ENCODE measurements at places on chromosomes 5 and 9.

GRCh38 chr5:38451074-38451725, 105.2 kb downstream of the LIFR start:
- DNase-seq = no peak

GRCh38 chr5:150219142-150219541, 29.3 kb downstream of the SLC6A7 start:
- DNase-seq = no peak

GRCh38 chr5:174649391-174649790, 75.0 kb upstream of the MSX2 start:
- no peak for DNase-seq

GRCh38 chr9:113504725-113505590, 41.4 kb downstream of the RGS3 start:
- DNase-seq = no peak

DNA sequence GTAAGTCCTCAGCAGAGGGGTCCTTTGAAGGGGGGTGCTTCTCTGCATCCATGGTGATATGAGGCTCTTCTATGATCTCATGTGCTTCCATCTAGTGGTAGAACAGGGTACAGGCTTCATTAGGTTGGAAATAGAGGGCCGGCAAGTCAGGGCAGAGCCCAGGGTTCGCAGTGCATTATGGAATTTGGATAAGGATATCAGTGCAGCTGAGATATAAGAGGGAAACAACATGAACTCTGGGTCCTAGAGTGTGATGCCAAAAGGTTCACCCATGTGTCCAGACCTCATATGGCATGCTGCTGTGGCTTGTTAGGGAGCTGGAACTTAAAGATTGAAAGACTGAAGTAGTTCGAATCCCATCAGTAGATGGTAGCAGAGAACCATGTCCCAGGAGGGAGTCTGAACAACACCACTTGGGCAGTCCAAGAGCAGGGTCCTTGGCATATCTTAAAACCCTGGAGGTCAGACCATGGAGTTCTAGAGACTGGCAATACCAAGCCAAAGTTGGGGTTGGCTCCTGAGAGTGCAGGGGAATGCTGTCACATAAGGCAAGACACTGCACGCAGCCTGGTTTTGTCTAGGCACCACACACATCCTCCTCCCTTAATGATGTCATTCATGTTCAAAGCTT, 2.3 kb downstream of the FAM221B start:
- DNase-seq = peak; percentile 71

DNA sequence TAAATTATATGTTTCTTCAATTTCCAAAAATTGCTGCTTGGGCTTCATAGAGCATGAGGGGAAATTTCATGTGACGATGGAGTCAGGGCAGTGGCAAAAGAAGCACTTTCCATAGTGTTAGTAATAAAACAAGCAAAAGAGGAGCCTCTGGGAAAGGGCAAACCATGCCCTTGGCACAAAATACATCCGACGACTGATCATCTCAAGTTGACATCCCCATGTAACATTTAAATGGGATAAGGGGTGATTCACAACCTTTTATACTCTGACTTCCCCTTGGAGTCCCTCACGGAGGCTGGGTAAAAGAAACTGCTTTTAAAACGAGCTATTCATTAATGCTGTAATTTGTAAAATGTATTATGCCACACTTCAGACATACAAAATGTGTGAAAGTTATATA, 161.4 kb upstream of the DMRT1 start:
- DNase-seq = no peak

DNA sequence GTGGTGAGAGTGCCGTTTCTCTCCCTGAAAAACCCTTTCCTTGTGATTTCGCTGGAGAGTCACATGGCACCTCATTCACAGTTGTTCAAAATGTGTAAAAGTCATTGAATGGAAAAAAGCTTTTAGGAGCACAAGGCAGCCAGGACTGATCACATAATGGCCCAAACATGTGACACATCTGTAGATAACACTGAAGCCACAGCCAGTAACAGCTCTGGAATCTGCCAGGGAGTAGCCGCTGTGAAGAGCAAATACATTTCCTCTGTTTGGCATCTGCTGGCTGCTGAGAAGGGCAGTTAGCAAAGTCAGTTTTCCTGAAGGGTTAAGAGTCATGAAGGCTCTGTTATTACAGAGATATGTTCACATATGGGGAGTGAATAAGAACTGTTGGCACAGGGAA, 271.8 kb downstream of the NNT start:
- DNase-seq = no peak

GRCh38 chr5:174877987-174878386, 153.6 kb downstream of the MSX2 start:
- DNase-seq = no peak

DNA sequence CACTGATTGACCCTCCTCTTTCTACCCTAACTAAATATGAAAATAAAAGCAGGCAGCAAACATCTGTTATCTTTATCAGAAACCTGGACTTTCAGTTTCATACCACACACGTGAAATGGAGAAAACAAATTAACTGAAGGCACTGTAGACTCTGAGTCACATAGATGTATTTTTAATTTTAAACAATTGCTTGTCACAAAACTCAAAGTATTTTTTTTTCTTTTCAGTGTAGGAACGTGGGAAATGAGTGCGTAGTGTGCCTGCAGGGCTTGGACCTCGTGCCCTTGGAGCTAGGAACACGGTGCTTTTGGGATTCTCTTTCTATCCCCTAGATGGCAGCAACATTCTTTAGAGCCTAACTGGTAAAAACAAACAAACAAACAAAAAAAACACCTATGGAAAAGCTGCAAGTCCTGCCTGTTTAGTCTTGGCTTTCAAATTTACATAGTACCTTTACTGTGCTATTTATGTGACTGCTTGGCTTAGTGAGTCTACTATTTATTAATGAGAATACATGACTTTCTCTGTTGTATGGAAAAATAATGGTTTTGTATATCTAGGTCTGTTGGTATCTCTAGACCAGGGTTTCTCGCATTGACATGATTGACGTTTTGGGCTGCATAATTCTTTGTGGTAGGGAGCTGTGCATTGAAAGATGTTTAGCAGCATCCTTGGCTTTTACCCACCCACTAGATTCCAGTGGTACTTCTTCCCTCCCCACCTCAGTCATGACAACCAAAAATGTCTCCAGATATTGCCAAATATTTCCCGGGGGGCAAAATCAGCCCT, 16.8 kb upstream of the ACTBL2 start:
- peak; percentile 42 for DNase-seq

- DNase-seq = no peak
Measured at GRCh38 chr5:2291146-2291840, 408.6 kb upstream of the IRX4 start.

DNA sequence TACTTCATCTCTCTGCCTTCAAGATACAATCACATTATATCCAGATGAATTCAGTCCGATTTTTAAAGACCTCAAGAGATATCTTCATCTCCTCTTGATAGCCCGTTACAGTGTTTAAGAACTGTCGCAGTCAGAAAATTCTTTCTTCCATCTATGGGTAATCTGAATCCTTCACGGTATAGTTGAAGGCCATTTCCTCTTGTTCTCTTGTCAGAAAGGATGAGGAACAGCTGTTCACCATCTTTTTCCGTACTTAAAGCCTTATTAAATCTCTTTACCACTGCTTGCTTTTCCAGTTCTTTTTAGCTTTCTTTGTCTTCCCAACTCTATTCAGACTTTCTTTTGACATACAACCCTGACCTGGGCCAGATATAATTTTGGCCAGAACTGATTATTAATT, 121.8 kb downstream of the XRCC4 start:
- DNase-seq = no peak

DNA sequence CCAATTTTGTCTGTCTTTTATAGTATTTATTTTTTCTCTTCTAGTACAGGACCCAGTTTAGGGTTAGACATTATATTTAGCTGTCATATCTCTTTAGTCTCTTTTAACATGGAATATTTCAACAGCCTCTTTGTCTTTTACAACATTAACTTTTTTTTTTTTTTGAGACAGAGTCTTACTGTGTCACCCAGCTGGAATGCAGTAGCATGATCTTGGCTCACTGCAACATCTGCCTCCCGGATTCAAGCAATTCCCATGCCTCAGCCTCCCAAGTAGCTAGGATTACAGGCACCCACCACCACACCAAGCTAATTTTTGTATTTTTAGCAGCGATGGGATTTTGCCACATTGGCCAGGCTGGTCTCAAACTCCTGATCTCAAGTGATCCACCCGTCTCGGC, 90.1 kb downstream of the ADAMTS6 start:
- DNase-seq = no peak

DNA sequence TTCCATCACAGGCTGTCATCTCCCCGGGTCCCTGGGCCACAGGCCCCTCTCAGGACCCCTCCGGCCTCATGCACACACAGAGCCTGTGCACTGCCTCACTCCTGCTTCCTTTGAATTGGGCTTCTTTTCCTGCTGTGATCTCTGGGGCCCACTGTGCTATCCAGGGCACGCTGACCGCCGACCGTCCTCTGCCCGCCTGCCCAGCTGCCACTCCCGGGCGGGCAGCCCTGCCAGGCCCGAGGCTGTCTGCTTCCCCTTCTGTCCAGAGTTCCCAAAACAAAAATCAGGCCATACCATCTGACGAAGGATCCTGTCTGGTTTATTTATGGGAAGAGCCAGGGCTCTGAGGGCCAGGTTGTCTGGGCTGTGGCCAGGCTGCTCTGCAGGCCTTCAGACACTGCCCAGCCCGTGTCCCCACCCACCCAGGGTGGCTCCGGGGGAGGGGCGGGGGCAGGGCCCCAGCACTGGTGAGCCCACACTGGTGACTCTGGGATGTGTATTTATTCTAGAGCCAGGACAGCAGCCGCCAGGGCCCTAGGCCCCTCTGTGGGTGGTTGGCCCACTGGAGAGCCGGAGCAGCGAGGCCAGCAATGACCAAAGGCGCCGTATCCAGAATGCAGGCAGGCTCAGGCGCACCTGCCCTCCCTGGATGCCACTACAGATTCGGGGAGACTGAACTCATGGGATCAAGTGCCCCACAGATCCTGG, 57.0 kb downstream of the ADAMTS2 start:
- no peak for DNase-seq

DNA sequence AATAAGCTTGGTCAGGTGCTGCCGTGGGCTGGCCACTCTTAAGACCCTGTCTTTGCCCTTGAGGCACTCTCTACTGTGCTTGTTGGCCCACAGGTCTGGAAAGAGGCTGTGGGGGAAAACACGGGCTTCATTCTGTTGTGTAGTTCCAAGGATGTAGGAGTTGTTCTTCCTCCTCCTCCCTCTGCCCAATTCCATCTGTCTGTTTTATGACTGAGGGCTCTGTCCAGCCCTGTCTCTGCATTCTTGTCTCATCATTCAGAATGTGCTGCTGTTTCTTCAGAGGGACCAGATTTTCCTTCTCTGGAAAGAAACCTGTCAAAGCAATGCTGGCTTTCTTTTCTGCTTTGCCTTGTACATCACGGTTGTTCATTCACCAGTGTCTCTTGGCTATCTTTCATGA, 84.1 kb downstream of the MAP1B start:
- DNase-seq = no peak

GRCh38 chr5:136374003-136374402, 8.7 kb upstream of the TRPC7 start:
- DNase-seq = no peak

DNA sequence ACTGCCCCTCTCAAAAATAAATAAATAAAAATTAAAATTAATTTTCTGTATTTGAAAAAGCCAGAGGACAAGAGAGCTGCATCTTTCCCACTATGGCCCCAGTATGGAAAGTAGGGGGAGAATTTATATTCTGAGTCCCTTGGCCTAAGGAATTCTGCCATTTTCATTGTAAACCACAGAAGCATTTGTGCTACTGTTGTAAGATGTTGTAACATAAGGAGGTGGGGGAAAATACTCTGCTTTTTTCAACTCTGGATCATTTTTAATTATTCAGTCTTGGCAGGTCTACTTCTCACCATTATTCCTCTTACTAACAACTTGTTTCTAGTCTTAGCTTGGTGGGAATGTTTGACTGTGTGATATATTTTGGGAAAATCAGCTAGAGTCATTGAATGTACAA, 52.3 kb upstream of the APC start:
- DNase-seq = no peak

DNA sequence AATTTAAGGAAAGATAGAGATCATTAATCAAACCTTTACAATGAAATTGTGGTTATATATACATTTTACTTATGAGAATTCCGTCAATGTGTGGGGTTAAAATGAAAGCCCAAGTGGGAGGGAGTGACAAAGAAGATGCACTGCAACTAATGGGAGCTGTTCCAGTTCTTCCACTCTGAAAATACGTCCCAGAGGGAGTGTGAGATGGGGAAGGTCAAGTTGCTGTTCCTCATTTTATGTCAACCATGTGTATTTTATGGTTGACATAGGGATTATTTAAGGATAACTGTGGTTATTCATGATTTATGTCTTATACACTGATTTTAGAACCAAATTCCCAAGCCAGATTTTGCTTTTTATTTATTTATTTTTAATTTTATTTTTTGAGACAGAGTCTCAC, 14.2 kb upstream of the RGS3 start:
- DNase-seq = no peak

DNA sequence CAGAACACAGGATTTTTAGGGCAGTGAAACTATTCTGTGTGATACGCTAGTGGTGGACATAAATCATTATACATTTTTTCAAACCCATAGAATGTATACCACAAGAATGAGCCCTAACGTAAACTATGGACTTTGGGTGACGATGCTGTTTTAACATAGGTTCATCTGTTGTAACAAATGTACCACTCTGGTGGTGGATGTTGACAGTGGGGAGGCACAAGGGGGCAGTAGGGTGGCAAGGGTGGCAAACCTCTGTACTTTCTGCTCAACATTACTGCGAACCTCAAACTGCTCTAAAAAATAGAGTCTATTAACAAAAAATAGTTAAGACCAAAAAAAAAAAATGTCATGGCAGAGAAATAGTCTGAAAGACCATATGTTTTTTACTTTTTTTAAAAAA, 9.1 kb upstream of the MVB12B start:
- DNase-seq = no peak

GRCh38 chr9:127931092-127931881, 710 bp upstream of the PIP5KL1 start:
- DNase-seq = peak; percentile 79

Measured in GM13977 (cell line).